ENCODE measurements at places on chromosomes 6 and 20.

GRCh38 chr20:61082720-61083119 lies 169.3 kb upstream of the CDH4 start:
- no peak for DNase-seq

GRCh38 chr6:37056112-37056403 lies 50.6 kb downstream of the FGD2 start:
- DNase-seq: no peak

DNA sequence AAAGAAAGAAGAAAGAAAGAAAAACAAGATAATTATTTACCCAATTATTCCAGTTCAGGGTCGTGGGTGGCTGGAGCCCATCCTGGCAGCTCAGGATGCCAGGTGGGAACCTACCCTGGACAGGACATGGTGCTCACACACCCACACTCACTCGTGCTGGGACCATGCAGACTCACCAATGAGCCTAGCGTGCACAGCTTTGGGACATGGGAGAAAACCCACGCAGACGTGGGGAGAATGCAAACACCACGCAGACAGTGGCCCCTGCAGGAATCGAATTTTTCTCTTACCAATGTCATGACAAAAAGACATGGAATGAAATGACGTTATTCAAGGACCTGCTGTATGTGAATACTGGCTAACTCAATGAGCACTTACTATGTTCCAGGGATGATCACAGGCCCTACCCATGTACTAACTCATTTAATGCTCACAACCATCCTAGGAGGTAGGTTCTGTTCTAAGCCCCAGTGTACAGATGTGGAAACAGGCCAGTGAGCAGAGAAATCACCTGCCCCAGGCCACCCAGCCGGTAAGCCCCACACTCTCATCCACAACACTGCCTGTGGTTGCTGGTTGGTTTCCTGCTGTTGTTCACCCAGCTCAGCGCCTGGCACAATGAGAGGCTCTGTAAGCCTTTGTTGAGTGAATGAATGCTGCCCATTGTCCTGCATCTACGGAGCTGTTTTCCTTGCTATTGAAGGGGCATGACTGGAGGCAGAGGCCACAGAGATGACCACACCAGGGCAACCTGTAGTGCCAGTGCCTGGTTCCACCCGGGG lies 6.8 kb upstream of the PI16 start:
- no peak for DNase-seq

DNA sequence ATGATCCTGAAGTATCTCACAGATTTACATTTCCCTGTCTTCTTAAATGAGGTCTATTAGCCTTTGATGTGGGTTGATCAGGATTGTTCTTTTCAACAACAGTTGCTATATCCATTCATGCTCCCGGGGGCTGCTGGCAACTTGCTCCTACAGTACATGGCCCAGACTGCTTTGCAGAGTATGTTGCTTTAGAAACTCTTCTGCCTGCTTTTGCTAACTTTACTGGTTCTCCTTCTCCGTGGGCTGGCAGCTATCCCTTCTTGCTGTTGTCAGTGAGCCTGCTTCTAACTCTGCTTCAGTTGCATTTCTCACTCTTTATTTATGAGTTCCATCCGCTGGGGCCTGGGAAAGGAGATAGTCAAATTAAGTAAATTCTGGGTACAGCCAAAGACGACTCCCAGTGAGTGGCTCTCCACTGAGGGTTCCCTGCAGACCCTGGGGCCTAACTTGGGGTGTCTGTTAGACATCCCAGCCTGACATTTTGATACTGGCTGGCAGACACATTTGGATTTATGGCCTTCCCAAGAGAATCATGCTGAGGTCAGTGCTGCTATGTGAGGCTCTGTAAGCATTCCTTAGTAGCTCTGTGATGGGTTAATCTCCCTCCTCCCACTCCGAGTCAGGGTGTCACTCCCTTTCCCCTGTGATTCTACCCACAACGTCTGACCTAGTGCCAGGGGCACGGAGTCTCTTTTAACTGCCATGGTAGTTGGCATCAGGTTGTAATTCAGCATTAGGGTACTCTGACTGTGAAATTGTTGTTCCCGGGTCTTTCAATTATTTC lies 73.6 kb downstream of the SLX4IP start:
- DNase-seq: peak; percentile 41

DNA sequence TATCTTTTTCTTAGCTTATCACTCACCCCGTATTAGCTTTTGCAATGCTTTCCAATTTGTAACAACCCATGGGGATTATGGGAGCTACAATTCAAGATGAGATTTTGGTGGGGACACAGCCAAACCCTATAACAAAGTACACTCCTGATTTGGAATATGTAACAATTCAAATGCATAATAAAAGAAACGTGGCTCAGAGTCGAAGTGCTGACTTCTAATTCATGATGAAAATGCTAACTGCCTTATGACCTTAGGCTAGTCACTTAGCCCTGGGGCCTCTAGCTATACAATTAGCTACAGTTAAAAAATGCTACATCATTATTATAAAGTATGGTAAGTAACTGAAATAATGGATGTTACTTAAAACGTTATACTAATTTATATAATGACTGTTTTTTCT lies 955.0 kb upstream of the FLRT3 start:
- DNase-seq: no peak

DNA sequence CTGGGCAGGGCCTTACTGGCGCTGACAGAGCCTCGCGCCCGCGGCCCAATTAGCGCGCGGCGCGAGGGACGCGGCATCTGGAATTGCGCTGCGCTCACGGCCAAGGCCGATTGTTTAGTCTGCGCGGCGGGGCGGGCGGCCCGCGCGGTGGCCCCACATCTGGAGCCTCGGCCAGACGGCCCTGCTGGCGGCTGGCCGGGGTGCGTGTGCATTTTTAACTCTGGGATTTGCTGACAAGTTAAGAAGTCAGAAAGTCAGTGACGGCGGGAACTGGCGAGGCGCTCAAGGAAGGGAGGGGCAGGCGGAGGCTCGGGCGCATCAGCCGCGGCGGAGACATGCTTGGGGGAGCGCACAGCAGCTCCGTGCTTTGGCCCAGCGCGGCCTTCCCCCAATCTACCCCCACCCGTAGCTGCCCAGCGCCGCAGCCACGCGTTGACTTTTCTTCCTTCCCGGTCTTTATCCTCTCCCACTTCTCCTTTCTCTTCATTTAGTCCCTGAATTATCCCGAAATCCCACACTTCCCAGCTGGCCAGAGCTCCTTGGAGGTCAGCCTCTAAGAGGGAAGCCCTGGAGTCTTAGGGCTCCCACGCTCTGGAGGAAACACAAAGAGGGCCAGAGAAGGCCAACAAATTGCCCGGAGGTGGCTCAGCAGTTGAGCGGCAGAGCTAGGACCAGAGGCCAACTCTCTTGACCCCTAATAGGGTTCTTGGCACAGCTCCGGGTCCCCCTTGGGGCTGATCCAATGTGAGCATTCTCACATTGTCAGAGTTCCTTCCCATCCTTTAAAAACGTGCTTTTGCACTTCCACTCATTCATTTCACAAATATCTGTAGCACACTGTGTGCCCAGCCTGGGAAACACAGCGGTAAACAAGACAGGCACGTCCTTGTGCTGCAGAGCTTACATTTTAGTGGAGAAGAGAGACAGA lies 40.8 kb upstream of the FOXP4 start:
- peak; percentile 86 for DNase-seq

GRCh38 chr6:82906951-82907350 lies 158.7 kb downstream of the UBE3D start:
- peak; percentile 85 for DNase-seq

DNA sequence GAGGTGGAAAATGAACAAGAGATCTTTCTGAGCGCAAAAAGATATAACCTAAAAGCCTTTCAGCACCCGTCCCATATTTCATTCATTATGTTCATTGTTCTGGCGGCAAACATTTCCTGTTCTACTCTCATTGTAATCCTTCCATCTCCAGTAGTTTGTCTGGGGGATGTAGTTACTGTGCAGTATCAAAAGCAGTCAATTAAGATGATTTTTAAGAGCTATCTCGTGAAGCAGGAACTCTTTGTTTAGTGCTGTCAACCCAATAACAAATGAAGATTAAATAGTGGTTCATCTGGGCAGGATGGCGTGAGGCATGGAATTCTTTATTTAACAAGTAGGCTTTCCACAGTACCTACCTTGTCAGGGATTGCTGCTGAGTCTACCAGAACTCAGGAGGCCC lies 876.7 kb downstream of the HACE1 start:
- no peak for DNase-seq

- DNase-seq: no peak
Measured at GRCh38 chr20:12327205-12327604, 409.5 kb downstream of the BTBD3 start.

DNA sequence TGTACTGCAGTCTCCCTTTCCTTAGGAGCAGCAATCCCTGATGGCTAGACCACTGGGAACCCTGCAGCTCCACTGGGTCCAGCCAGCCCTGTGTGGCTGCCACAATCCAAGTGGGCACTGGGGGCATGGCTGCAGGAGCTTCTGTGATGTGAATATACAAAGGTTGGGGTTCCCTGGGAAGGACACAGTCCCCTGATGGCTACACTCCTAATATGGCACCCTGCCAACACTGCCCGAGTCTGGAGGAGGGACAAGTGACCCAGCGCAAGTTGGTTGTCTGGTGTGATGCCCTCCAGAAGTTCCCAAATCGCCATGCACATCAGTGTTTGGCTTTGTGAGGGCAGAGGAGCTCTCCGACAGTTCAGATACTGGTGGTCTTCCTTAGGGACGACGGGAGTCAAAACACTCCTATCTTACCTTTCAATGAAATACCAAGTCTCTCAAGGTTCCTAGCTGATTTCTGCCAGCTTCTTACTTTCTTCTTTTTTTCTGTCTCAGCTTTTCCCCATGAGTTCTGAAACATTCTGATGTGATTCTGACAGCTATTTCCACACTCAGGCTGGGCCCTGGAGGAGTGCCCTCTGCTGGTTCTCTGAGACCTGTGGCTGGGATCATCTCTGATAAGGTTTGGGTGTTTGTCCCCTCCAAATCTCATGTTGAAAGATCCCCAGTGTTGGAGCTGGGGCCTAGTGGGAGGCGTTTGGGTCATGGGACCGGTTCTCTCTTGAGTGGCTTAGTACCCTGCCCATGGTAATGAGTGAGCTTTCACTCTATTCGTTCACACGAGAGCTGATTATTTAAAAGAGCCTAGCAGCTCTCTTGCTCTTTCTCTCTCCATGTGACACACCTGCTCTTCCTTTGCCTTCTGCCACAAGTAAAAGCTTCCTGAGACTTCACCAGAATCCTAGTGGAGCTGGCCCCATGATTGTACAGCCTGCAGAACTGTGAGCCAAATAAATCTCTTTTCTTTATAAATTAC lies 15.5 kb upstream of the ZFP57 start:
- DNase-seq: peak; percentile 21

- no peak for DNase-seq
Measured at GRCh38 chr6:100105919-100106529, 112.0 kb upstream of the MCHR2 start.

GRCh38 chr20:38633577-38634093 lies 32.0 kb downstream of the ARHGAP40 start:
- DNase-seq: peak; percentile 68

GRCh38 chr6:157561929-157562810 lies 181.2 kb downstream of the ZDHHC14 start:
- DNase-seq: no peak

GRCh38 chr6:168034537-168034936 lies 37.1 kb downstream of the KIF25 start:
- no peak for DNase-seq

DNA sequence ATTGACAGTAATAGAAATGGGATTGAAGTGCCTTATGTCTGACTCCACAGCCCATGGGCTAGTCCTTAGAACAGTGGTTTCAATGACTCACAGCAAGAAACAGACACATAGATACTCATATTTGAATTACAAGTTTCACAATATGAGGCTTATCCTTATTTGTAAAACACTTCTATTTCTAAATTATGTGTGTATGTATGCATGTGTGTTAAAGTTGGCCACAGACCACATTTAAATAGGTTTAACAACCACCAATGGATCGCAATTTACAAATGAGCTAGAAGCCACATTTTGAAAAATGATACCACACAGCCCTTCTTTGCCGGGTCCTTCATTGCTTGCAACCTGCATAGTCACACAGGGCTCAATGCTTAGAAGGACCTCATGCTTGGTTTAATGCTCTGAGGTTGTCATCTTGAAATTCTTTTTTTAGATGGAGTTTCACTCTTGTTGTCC lies 157.8 kb upstream of the PREP start:
- no peak for DNase-seq

DNA sequence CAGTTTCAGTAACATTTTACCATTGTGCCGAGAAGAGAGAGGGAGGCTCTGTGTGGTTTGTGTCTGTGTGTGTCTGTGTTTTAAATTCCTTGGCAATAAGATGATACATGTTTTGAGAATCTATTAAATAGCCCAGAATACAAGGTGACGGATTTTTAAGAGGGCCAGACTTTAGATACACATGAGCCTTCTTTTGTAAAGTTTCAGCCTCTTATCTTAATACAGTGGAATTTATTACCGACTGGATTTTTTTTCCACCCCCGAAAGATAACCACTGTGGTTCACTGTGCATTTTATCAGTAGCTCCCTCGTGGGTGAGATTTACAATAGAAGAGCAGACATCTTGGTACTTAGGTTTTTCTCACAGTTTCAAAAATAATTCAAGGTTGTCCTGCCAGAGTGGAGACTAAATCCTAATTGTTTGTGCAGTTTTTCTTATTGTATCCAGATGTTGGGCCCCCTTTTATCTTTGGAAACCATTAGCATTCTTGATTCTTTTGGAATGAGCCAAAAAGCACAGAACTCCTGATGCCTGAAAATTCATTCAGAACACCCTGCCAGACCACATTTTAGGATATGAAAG lies 49.9 kb downstream of the STK4 start:
- DNase-seq: no peak

DNA sequence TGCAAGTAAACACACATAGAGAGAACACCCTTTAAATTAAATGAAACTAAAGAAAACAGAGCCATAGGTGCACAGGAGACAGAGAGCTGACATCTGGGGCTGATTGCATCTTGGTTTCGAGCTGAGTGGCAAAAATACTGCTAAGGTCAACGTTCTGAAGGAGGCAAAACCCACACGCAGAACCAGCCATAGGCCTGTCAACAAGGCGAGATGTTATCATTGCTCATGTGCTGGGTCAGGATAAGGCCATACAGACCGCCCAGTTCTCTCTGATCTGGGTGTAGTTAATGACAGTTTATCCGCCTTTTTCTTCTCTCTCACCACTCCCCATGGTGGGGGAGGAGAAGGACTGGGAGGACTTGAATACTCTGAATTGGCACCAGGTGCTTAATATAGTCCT lies 4.5 kb upstream of the FAM110A start:
- DNase-seq: no peak

All from Daoy (cell line).